Breast epithelium (tissue), 4 donors: ENCODE measurements at places on chromosomes 5 and 9.

DNA sequence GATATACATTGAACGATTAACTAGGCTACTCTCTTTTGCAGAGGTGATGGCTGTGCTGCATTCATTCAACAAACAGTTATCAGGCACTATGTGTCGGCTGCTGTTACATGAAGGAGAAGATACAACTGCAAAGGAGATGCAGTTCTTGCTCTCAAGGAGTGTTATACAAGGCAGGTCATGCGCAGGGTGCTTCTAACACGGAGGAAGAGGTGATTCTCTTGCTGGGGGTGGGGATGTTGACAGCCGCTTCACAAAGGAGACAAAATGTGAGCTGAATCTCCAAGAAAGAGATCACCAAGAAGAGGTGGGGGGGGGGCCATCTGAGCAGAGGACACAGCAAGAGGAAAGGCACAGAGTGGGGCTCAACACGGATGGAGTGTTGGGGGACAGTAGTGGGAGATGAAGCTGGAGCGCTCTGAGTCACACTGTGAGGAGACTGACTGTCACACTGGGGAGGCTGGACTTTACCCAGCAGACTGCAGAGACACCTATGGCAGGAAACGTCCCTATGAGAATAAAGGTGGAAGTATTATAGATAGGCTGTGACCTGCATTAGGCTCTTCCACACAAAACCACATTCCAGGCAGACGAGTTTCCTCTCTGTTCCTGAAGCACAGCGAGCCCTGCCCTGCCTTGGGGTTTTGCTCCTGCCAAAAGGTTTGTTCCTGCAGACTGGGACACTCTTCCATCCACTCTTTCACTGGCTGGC is 20.9 kb downstream of the NDUFA8 start:
- H3K4me3 ChIP-seq: no peak overlapping the region
- H3K27ac ChIP-seq: no peak overlapping the region
- H3K36me3 ChIP-seq: no peaks in the 10 kb centered on the region
- H3K27me3 ChIP-seq: no peaks in the 10 kb centered on the region

DNA sequence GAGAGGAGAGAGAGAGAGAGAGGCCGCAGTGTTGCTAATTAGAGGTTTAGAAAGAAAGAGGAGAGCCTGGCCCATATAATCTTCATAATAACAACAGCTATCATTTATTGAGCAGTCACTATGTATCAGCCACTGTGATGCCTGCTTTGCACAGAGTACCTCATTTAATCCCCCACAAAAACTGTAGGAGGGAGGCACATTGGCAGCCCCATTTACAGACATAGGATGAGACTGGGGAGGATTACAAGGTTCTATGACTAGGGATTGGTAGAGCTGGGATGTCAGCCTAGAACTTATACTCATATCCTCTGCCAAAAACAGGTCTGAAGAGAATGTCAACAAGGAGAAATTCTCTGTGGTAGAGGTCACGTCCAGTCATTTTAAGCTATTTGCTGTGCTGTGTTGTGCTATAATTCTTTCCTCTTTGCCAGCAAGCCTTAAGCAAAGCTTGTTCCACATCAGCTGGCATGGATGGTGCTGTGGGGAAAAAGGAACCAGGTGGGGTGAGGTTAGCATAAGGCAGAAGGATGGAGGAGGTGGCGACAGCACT is 6.7 kb upstream of the GCNT4 start:
- no peak overlapping the region for H3K4me3 ChIP-seq
- no peaks in the 10 kb centered on the region for H3K36me3 ChIP-seq
- no peak for DNase-seq
- no peaks in the 10 kb centered on the region for H3K27me3 ChIP-seq
- H3K4me1 ChIP-seq: no peaks in the 10 kb centered on the region
- H3K27ac ChIP-seq: no peak overlapping the region

- H3K27me3 ChIP-seq: no peaks in the 10 kb centered on the region
- DNase-seq: no peak
- peak overlapping the region; percentile 82 for H3K27ac ChIP-seq
- no peaks in the 10 kb centered on the region for H3K36me3 ChIP-seq
These were observed 173.9 kb downstream of the AOPEP start for GRCh38 chr9:94900222-94901018.

GRCh38 chr5:37951946-37952721 is 112.3 kb upstream of the GDNF start:
- no peaks in the 10 kb centered on the region for H3K4me1 ChIP-seq
- H3K36me3 ChIP-seq: no peaks in the 10 kb centered on the region
- no peak for DNase-seq
- H3K27me3 ChIP-seq: no peaks in the 10 kb centered on the region
- H3K4me3 ChIP-seq: no peak overlapping the region

DNA sequence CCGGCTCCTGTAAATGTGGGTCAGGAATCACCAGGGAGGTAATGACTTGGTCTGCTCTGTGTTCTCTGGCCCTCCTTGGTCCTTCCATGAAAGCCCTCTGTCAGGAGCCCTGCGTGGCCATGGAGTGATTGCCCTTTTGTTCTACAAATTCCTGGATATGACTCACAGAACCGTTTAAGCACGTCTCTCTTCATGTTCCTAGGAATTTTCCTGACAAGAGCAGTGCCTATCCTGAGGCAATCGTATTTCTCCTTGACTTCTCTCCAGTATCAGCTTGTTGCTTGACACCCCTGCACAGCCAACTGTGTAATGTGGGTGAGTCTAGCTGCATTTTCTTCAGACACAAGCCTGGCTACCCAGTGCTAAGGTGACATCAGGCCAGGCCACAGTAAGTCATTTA is 274.3 kb upstream of the ZNF462 start:
- H3K36me3 ChIP-seq: no peaks in the 10 kb centered on the region
- no peak overlapping the region for H3K4me3 ChIP-seq
- no peak overlapping the region for H3K27ac ChIP-seq
- no peak for DNase-seq
- H3K4me1 ChIP-seq: no peaks in the 10 kb centered on the region

GRCh38 chr9:35738186-35738585 is 5.7 kb downstream of the CREB3 start:
- H3K27me3 ChIP-seq: no peaks in the 10 kb centered on the region
- no peak overlapping the region for H3K4me3 ChIP-seq
- no peak overlapping the region for H3K27ac ChIP-seq

DNA sequence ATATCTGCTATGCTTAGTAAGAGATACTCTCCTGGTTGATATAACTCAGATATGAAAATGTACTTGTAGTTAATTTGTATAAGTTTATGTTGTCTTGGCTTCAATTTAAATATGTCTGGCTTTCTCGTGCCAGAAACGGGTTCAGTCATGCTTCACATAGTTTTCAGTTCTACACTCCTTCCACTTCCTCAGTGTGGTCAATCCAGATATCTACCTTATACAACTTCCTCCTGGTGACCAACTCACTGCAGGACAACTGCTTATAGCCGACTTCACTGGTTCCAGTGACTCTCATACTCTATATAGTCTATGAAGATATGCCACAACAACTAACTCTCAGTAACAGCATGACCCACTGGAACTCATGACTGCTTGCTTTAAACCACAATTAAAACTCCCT is 690.4 kb downstream of the SLCO4C1 start:
- H3K27ac ChIP-seq: no peak overlapping the region
- H3K27me3 ChIP-seq: no peaks in the 10 kb centered on the region
- no peak overlapping the region for H3K4me3 ChIP-seq
- H3K36me3 ChIP-seq: no peaks in the 10 kb centered on the region
- no peaks in the 10 kb centered on the region for H3K4me1 ChIP-seq

GRCh38 chr5:96952118-96952750 is 16.4 kb downstream of the LNPEP start:
- H3K27me3 ChIP-seq: no peaks in the 10 kb centered on the region
- no peak overlapping the region for H3K4me3 ChIP-seq
- peaks cover 3% of the 10 kb centered on the region for H3K4me1 ChIP-seq
- no peak for DNase-seq

GRCh38 chr5:144547098-144547499 is 376.4 kb downstream of the KCTD16 start:
- no peaks in the 10 kb centered on the region for H3K27me3 ChIP-seq
- H3K36me3 ChIP-seq: no peaks in the 10 kb centered on the region
- no peak overlapping the region for H3K4me3 ChIP-seq

- no peaks in the 10 kb centered on the region for H3K36me3 ChIP-seq
- H3K27ac ChIP-seq: no peak overlapping the region
- no peaks in the 10 kb centered on the region for H3K27me3 ChIP-seq
- H3K4me3 ChIP-seq: no peak overlapping the region
These were observed 91.3 kb downstream of the PDE6A start for GRCh38 chr5:149853331-149853648.

GRCh38 chr5:79853676-79854418 is 137.2 kb downstream of the MTX3 start:
- H3K27me3 ChIP-seq: no peaks in the 10 kb centered on the region
- DNase-seq: no peak
- H3K36me3 ChIP-seq: no peaks in the 10 kb centered on the region
- no peaks in the 10 kb centered on the region for H3K4me1 ChIP-seq
- H3K4me3 ChIP-seq: no peak overlapping the region

- no peak for DNase-seq
- H3K4me1 ChIP-seq: peaks cover 2% of the 10 kb centered on the region
- H3K27me3 ChIP-seq: no peaks in the 10 kb centered on the region
- no peaks in the 10 kb centered on the region for H3K36me3 ChIP-seq
These were observed 49.9 kb upstream of the DPYSL3 start for GRCh38 chr5:147559749-147560148.
